Left renal cortex interstitium (tissue), 4 donors: ENCODE measurements at places on chromosomes 12 and 14.

GRCh38 chr12:89968151-89968700 lies 259.6 kb upstream of the ATP2B1 start:
- DNase-seq = no peak

- DNase-seq = no peak
Measured at GRCh38 chr12:113420996-113421595, 1.1 kb upstream of the SDSL start.

- DNase-seq = no peak
Measured at GRCh38 chr14:33401311-33401710, 462.6 kb downstream of the NPAS3 start.

DNA sequence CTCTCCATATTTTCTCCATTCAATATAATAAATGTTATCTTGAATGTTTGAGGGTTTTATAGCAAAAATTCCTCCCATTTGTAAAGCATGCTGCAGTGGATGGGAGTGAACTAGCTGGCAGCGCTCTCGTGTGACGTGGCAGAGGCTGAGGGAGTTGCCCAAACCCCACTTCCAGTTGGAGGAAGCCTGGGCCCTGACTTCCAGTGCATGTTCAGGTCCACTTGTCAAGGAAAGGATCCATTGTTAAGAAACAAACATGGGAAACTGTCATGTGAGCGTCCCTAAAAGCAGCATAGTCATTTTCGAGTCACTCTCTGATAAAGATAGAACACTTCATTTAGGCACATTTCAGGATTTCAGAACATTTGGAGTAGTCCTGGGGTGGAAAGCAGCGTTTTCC lies 116.6 kb downstream of the SLC25A47 start:
- DNase-seq = no peak

GRCh38 chr12:4556735-4557530 lies 5.1 kb upstream of the DYRK4 start:
- no peak for DNase-seq

DNA sequence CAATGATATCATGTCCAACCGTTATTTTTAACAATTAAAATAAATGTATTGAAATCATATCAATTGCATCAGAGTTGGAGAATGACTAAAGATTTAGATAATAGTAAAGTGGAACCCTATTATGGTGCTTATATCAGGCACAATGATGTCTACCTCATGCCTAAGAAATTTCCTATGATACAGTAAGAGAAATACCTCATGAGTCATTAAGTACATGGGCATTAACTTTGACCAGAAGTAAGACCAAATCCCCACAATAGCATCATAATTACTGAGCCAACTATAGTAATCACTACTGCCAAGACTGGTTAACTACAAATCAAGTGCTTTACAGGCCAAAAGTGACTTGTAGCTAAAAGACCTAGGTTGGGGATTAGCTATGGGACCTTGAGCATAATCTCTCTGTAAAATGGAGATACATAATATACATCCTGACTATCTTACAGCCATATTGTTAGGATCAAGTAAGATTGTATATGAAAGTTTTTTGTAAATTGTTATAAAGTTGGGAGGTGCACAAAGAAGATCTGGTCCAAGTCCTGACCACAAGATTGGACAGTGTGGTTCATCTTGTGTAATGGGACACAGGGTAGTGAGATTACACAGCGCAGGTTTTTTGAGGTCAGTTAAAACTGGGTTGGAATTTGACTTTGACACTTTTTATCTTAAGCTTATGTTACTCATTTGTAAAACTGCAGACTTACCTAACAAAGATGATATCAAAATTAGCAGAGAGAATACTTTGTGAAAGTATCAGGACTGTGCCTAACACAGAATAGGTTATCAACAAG lies 60.5 kb downstream of the ERGIC2 start:
- no peak for DNase-seq

- no peak for DNase-seq
Measured at GRCh38 chr12:32089156-32089555, 17.5 kb upstream of the BICD1 start.
